Thoracic aorta (tissue), 2 donors: ENCODE measurements at places on chromosomes 4 and X. TPM values are rescaled to one million over a fixed set of nuclear protein-coding genes. Genes with fewer than 3 reads are reported as not detected.

DNA sequence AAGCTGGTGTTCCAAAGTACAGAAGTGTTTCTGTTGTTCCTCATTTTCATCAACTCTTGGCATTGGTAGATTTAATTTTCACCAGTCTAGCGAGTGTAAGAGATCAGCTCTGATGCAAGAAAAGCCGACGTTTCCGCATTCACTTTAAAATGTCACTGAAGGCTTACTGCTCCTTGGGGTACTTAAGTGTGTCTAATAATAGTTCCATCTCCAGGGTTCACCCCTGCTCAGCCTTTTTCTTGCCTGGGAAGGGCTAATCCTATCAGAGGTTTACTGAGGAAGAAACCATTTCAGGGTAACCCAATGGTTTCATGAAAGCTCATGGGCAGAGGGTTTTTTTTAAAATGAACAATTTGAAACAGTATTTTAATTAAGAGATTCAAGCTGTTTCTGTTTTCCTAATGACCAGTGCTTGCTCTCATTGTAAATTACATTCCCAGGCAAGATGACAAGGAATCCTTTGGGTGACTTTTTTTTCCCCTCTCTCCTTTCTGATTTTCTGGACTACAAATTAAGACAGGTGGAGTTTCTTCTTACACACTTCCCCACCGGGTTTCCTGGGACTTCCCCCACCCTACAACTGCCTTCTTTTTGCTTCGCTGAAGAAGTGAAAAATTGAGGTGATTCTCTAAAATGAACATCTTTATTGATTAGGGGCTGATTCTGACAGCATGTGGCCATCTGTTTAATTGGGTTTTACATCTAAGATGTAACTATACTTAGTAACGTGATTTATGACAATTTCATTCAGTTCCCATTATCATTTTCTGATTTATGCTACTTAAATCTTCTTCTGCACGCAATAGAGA lies 78.7 kb upstream of the CBLL2 start:
- no peak for DNase-seq

DNA sequence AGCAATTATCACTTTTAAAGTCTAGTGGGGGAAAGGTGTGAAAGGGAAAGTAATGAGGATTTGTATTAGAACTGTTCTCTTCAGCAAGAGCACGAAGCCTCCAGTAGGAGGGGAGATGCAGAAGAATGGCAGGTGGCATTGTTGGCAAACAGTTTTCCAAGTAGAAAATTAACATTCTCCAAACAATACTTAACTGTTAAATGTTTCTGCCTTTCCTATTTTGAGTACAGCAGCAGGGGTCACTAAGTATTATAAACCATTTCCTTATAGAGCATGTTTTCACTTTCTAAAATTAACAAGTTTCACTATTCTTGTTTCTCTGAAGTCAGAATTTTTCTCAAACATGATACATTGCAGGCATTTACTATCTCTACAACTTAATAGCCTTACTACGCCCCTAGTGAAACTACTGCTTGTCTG lies 58.7 kb downstream of the LEF1 start:
- no peak for DNase-seq

The C4orf36 gene
- total RNA-seq, result not detected

The LPAR4 gene
- 1.2 TPM for total RNA-seq

The KLF3 gene
- total RNA-seq, result 53.4 TPM
